ENCODE measurements at places on chromosomes 3 and 15.

- no peak for DNase-seq
These were observed 27.1 kb upstream of the C3orf49 start for GRCh38 chr3:63791974-63792373.

DNA sequence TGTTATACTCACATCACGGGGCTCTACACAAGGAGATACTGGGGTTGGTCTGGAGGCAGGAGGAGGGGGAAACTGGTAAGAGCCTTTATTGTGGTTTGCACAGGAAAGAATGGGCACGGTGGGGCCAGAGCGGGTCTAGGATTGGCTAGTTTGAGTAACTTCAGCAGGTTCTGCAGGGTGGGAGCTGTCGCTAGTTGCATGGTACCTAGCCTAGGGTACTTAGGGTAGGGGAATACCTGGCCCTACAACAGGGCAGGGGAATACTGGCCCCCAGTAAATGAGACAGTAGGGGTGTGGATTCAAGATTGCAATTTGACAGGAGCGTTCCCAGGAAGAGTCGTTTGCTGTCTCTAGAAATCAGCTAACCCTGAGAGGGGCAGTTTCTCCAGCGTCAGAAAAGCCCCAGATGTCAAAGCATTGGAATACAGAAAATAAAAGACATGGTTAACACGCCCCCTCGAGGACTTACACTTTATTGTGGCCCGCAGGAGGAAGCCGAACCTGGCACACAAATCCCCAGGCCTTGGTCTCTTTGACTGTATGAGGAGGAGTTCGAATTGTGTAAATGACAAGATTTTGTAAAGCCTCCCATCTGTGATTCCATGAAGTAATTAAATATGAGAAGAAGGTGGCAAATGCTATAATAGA, 32.0 kb downstream of the ST8SIA2 start:
- no peak for DNase-seq

- DNase-seq = no peak
These were observed 35.4 kb downstream of the SV2B start for GRCh38 chr15:91135201-91136130.

GRCh38 chr15:62624547-62625378, 417.8 kb upstream of the TPM1 start:
- no peak for DNase-seq

DNA sequence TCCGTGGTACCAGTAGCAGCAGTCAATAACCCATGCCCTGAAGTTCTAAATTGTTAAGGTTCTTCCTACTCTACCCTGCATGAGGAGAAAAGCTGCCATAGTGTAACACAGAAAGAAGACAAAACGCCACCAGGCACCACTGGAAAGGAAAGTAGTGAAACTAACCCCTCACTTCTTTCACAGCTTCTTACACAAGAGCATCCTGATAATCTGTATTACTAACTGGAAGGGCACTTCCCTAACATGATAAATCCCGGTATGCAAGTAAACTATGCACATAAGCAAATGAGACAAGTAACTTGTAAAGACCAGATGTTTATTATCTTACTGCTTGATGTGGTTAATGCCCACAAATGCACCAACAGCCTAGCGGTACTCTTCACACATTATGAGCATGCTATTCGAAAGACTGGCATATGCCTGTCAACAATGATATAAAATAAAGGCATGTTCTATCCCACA, 141.3 kb downstream of the ADAM10 start:
- DNase-seq = no peak

GRCh38 chr15:65033659-65034269, 4.3 kb upstream of the MTFMT start:
- no peak for DNase-seq

GRCh38 chr3:53375019-53375418, 27.7 kb upstream of the DCP1A start:
- DNase-seq = no peak

- no peak for DNase-seq
These were observed 43.3 kb downstream of the TUBGCP4 start for GRCh38 chr15:43414196-43414595.

- DNase-seq = no peak
These were observed 170.5 kb downstream of the SLCO3A1 start for GRCh38 chr15:92023965-92024364.

DNA sequence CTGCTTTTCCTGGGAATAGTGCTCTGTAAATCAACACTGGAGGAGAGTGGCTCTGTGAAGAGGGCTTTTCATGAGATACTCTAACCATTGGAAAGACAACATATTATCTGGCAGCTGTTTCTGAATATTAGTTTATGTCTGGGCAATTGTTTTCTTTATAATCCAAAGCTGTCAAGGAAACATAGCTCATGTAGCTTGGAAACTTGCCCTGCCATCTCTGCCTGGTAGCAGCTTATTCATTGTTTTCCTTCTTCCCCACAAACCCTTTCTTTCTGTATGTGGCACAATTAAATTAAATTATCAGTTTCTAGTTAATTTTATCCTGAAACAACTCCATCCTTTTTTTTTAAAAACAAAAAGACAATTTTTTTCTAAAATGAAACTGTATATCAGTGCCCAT, 160.0 kb downstream of the EDEM1 start:
- DNase-seq = no peak

DNA sequence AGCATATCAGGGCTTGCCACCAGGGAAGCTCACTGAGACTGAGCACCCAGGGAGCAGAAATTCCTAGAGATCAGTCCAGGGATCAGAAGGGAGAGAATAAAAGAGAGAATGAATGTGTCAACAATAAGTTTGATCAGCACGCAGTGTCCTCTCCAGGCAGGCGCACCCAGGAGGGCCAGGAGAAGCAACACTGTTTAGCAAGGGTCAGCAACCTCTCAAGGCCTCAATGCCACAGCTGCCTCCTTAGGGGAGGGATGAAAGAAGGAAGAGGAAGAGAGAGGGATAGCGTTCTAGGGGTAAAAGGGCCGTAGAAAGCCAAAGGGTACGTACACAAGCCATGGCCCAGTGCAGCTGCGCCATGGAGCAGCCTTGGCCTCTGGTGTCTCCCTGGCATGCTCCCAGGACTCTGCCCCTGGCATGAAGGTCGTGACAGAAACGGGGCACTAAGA, 399.8 kb downstream of the SHQ1 start:
- no peak for DNase-seq

DNA sequence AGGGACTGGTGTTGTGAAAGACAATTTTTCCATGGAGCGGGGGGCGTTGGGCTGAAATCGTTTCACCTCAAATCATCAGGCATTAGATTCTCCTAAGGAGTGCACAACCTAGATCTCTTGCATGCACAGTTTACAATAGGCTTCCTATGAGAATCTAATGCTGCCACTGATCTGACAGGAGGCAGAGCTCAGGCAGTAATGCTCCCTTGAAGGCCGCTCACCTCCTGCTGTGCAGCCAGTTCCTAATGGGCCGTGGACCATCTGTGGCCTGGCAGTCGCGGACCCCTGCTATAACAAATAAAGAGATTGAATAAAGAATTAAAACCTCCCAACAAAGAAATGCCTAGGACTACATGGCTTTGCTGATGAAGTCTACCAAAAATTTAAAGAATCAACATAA, 25.3 kb upstream of the ANKRD28 start:
- DNase-seq = no peak

- no peak for DNase-seq
These were observed 12.8 kb upstream of the BNIP2 start for GRCh38 chr15:59701880-59702279.

GRCh38 chr3:21750080-21750696, 822 bp downstream of the ZNF385D start:
- no peak for DNase-seq

DNA sequence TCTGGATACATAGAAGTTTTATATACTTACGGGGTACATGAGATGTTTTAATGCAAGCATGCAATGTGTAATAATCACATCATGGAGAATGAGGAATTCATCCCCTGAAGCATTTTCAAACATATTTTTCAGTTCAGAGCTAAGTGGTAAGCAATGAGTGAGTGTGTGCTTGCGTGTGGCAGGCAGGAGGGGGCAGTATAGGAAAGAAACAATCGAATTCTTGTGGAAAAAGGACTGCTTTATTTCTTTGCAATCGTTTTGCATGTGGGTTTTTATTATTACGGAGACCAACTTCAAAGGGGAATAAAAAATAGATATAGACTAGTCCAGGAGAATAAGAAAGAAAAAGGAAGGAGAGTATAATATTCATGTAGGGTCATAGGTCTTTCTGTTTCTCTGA, 271.6 kb downstream of the CHL1 start:
- no peak for DNase-seq
